ENCODE measurements at places on chromosomes 5 and 9.

DNA sequence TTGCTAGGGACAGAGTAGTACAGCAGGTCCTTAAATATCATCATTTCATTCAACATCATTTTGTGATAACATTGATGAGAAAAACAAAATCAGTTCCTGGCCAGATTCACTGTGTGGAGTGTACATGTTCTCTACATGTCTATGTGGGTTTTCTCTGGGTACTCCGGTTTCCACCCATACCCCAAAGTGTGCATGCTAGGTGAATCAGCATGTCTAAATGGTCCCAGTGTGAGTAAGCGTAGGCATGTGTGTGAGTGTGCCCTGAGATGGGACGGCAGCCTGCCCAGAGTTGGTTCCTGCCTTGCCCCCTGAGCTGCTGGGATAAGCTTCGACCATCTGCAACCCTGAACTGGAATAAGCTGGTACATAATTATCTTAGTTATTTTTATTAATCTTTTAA is 16.5 kb upstream of the GLIS3 start:
- no peak for DNase-seq

DNA sequence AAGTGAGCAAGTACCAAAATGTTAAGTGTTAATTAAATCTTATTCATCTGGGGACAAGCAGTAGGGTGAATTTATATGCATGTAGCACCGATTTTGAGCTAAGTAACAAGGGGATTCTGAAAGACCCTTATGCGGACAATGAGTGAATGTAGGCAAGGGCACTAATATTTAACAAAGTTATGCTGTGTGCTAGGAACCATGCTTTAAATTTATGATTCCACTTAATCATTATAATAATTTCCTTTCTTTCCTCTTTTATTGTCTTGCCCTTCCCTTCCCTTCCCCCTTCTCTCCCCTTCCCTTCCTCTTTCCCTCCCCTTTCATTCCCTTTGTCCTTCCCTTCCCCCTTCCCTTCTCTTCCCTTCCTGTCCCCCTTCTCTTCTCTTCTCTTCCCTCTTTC is 25.7 kb upstream of the TNC start:
- no peak for DNase-seq

DNA sequence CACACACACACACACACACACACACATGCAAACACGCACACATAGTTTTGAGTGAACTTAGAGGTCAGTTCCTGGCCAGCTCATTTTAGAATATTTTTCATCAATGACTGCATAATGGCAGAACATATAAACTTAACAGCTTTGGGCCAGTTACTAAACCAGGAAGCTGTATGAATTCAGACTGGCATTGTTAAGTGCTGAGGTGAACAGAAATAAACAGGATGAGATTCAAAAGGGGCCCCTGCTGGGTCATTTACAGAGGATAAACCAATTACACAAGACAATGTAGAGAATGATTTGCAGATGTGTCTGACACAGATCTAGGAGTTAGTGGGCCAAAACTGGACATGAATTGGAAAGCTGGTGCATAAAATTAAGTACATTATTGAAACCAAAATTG is 44.6 kb downstream of the MARCHF11 start:
- DNase-seq = peak; percentile 29

DNA sequence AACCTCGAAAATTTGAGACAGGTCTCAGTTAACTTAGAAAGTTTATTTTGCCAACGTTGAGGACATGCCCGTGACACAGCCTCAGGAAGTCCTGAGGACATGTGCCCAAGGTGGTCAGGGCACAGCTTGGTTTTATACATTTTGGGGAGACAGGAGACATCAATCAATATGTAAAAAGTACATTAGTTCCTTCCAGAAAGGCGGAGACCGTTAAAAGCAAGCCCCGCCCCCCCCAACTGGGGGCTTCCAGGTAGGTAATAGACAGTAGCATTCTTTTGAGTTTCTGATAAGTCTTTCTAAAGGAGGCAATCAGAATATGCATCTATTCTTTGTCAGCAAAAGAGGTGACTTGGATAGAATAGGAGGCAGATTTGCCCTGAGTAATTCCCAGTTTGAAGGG is 599 bp upstream of the MOCS2 start:
- DNase-seq = no peak

DNA sequence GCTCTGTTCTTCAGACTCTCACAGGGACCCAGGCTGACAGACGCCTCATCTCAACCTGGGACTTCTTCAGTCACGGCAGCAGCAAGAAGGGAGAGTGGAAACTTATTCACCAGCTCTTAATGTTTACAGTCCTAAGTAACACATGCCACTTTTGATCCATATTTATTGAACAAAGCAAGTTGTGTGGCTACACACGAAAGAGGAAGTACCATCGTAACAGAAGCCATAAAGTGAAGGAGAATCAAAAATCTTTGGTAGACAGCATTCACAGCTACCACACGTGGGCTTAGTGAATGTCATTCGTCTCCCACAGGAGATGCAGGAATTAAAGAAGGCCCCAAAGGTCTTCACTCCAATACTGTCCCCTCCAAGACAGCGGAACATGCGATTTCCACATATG is 582.6 kb downstream of the CETN3 start:
- no peak for DNase-seq

DNA sequence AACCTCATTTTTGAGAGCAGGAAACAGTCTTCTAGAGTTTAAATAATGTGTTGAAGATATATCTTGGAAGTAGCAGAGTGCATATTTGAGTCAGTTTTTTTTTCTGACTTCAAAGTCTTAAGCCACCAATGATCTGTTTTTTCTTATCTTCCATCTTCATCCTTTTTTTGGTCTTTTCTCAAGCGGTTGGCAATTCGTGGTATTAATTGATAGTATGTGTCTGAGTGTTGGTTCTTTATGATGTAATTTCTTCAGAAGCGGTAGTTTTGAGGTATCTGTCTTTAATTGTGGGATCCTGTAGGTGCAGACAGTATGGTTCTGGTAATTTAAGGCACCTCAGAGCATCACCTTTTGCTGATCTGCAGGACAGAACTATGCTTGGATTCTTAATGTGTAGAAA is 3.9 kb downstream of the CSNK1G3 start:
- no peak for DNase-seq

GRCh38 chr5:177097016-177097985 is 10.6 kb downstream of the FGFR4 start:
- no peak for DNase-seq

GRCh38 chr5:61002611-61003355 is 57.8 kb downstream of the NDUFAF2 start:
- DNase-seq = no peak

GRCh38 chr5:33975852-33976251 is 8.6 kb downstream of the SLC45A2 start:
- no peak for DNase-seq

- DNase-seq = no peak
Measured at GRCh38 chr9:72772661-72773060, 180.2 kb downstream of the ALDH1A1 start.

DNA sequence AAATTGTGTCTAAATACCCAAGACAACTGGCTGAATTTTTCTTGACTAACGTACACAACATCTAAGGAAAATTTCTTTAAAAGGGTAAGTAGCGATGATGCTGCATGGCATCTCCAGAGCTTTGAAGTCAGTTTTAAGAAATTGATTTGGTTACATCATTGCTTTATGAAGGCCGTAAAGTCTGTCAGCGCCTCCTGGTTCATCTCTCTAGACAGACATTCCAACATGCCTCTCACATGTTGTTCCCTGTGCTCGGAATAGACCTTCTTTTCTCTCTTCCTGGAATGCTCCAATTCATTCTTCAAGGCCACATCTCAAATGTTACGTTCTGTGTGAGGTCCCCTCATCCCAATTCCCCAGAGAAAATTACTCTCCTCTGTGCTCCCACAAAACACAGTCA is 108.7 kb upstream of the SSBP2 start:
- no peak for DNase-seq

DNA sequence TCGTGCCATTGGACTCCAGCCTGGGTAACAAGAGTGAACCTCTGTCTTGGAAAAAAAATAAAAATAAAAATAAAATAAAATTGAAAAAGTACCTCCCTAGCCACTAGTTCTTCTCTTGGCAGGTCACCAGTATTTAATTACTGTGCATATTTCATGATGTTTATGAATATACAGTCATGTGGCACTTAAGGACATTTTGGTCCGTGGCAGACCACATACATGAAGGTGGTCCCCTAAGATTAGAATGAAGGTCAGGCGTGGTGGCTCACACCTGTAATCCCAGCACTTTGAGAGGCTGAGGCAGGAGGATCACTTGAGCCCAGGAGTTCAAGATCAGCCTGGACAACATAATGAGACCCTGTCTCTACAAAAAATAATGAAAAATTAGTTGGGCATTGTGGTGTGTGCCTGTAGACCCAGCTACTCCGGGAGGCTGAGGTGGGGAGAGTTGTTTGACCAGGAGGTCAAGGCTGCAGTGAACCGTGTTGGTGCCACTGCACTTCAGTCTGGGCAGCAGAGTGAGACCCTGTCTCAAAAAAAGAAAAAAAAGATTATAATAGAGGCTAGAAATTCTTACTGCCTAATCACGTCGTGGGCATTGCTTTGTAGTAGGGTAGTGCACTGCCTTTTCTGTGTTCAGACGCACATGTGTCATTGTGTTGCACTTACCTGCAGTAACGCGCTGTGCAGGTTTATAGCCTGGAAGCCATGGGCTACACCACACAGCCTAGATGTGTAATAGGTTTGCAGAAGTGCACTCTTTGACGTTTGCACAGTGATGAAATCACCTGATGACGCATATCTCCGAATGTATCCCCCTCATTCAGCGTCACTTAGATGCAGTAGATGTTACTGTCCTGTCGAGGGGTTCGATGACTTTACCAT is 12.8 kb downstream of the EHMT1 start:
- DNase-seq = no peak

- no peak for DNase-seq
Measured at GRCh38 chr5:151047814-151048425, 27.5 kb downstream of the GPX3 start.

GRCh38 chr5:83096660-83097339 is 19.5 kb downstream of the XRCC4 start:
- DNase-seq = no peak

- DNase-seq = no peak
Measured at GRCh38 chr9:16309469-16310271, 560.8 kb downstream of the BNC2 start.

DNA sequence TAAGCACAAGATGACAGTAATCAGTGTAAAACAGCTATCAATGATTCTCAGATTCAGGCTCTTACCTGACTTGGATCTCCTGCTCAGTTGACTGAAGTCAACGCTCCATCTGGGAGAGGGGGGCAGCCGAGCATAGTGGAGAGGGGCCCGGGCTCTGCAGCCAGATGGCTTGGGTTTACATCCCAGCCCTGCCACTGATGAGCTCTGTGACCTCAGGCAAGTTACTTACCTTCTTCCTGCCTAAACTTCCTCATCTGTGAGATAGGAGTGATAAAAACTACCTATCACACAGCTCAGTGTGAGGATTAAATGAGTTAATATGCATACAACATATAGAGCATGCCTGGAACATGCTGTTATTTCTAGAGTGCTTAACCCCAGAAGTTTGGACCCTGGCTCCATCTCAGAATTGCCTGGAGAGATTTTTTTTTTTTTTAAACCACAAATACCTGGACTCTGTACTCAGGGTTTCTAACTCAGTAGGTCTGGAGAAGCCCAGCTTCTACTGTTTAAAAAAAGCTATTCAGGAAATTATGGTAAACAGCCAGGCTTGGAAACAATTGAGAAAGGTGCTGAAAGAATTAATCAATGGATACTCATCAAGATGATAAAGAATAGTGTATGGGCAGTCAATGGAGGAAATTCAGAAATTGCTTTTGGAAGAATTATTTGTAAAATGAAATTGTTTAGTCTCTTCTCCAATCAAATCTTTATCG is 72.2 kb downstream of the ANKRD55 start:
- DNase-seq = no peak

DNA sequence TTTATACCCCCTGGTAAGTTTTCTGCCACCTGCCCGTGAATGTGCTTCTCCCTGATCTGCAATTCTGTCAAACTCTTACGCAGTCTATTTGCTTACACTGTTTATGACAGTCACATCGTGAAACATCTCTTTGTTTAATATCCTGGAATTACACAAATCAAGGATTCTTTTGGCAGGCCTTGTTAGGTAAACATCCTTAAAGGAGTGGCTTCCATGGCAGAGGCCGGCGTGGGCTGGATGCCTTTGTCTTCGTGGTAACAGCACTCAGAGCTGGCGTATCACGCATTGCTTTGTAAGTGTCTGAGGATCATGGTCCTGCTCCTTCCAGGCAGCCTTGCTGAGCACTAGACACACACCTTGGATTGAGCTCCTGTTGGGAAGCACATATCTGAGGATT is 145.7 kb downstream of the IRX1 start:
- DNase-seq = no peak

- DNase-seq = no peak
Measured at GRCh38 chr9:76591256-76591950, 132.4 kb downstream of the GCNT1 start.

DNA sequence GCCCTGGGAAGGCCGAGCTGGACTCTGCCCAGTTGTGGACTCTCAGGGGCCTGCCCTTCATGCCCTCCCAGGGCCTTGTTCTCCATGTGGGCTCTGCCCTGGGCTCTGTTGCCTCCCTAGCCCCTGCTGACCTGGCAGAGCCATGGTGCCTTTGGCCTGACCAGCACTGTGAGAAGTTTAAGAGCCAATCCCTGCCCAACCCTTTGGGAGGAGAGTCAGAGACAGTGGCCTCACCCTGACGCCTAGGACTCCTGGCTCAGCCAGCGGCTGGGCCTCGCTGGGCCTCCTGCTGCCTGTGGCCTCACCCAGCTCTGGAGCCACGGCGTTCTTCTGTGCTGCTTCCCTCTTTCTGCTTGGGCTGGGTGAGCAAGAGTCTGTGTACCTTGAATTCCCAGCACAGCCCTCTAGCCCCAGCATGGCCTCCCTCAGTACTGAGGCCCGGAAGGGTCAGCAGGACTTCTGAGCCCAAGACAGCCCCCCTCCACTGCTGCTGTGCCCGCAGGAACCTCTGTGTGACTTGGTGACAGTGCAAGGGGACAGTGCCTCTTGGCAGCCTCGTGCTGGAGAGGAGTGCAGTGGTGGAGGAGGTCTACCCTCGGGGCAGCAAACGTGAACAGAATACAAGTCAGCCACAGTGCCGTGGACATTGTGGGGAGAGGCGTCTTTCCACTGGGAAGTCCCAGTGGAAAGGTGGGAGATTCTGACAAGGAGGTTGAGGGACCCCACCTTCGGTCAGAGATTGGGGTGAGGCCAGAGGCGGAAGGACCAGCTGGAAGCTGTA is 97.4 kb downstream of the CACNA1B start:
- DNase-seq = no peak

DNA sequence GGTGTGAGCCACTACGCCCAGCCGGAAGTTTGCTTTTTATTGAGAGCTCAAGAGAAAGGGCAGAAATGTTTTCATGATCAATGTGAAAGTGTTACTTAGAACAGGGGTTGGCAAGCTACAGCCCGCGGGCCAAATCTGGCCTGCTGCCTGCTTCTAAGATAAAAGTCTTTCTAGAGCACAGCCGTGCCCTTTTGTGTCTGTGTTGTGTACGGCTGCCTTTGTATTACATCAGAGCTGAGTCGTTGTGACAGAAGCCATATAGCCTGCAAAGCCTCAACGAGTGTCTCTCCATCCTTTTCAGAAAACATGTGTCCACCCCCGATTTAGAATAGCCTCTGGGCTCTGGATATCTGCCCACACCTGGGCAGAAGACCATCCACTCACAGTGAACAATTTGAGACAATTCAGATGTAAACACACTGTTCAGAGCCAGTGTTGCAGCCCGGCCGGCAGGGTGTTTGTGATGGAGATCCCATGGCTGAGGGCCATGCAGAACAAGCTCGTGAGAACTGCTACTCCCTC is 28.8 kb downstream of the AK8 start:
- no peak for DNase-seq

- no peak for DNase-seq
Measured at GRCh38 chr5:157513182-157513581, 53.2 kb downstream of the NIPAL4 start.

- no peak for DNase-seq
Measured at GRCh38 chr9:136484153-136485048, 1.6 kb upstream of the SEC16A start.

Data from NCI-H1930 (cell line).